SK-MEL-5 (cell line): ENCODE measurements at places on chromosomes 1 and 21.

GRCh38 chr1:29712284-29712651 lies 475.9 kb downstream of the PTPRU start:
- DNase-seq, result no peak

DNA sequence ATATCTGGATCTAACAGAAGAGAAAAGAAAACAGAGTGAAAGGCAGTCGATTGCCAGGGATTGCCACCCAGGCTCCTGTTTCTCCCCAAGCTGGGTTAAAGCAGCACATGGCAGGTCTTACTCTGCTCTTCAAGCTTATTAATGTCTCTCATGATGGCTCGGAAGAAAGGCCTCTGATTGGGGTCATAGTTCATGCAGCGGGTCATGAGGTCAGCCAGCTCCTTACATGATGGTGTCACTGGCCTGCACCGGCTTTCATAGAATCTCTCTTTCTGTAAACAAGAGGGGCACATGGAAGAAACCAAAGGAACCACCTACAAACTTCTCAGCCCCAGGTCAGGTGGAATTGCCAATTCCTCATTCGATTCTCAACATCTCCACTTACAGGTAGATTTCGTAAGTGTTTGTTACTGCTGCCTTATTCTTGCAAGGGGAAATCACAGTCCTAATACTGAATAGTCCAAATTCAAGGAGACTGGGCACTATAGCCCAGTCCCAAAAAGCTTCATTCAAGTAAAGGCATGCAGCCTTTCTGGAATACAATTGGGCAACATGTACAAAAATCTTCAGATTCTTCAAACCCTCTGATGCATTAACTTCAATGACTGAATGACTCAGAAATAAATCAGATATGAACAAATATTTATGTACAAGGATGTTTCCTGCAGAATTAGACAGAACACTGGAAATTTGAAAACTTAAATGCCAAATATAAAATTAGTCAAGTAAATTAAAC lies 96.6 kb downstream of the RAVER2 start:
- no peak for DNase-seq

DNA sequence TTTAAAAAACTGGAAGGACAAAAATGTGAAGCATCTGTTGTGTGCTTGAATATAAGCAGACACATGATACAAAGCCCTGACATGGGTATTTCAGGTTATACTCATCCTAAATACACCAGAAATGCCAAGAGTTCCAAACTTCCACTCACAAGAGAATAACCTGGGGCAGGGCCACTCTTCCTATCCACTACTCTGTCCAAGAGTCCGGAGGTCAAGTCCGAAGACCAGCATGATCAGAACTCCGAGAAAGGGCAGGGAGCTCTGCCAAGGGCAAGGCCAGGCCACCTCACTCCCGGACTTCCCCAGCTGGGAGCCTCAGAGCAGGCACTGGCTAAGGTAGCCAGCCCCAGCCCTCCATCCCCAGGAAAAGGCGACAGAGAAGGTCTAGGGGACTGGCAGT lies 37.5 kb downstream of the HLCS start:
- no peak for DNase-seq

GRCh38 chr1:25642574-25643108 lies 26.1 kb downstream of the MAN1C1 start:
- DNase-seq, result no peak

- DNase-seq, result no peak
Measured at GRCh38 chr1:98989556-98989907, 15.1 kb downstream of the PLPPR5 start.

GRCh38 chr1:93827128-93827527 lies 51.9 kb downstream of the DNTTIP2 start:
- DNase-seq, result no peak

- peak; percentile 37 for DNase-seq
Measured at GRCh38 chr21:34360488-34361241, 3.1 kb upstream of the KCNE2 start.

- no peak for DNase-seq
Measured at GRCh38 chr21:44018813-44019567, 6.9 kb downstream of the TRAPPC10 start.

DNA sequence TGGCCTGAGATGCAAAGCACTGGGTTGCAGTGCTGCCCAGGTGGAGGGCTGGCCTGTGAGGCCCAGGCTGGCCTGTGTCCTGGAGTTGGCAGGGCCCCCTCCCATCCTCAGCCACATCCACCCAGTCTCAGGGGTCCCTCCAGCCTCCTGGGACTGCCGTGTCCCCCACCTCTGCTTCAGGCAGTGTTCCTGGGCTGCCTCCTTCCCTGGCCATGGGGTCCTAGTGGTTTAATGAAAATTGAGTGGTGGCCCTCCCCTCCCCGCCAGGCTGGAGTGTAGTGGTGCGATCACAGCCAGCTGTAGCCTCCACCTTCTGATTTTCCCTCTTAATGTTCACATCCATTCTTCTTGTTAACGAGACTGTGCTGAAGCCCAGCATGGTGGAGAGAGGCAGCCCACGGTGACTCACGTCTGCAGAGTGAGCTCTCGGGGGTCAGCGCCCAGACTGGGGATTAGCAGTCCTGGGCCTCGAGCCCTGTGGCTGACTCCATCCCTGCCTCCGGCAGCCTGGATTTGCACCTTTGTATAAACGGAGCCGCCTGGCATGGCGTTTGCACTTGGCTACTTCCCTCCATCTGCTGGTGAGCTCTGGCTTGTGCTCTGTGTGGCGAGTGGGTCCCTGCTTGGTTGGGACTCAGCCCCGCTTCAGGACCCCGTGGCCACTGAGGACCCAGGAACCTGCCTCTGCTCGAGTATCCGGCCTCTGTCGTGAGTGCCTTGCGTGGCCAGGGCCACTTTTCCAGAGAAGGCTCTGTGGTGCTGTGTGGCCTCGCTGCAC lies 6.9 kb downstream of the MIB2 start:
- DNase-seq, result no peak

DNA sequence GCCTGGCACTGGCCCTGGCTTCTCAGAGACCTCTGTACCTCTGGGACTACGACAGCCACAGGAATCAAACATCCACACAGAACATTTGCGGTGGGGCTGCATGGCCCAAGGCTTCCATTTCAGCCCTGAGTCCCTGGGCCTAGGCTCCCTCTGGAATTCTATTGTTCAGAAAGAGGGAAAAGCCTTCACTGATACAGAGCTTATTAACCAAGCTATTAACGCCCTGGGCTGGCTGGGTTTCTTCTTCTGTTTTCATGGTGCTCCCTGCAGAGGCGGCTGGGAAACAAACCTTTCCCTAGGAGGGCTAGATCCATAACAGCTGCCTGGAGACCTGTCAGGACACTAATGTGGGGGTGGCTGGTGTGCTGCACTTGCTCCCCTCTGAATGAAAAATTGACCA lies 88.2 kb downstream of the KAZN start:
- no peak for DNase-seq

DNA sequence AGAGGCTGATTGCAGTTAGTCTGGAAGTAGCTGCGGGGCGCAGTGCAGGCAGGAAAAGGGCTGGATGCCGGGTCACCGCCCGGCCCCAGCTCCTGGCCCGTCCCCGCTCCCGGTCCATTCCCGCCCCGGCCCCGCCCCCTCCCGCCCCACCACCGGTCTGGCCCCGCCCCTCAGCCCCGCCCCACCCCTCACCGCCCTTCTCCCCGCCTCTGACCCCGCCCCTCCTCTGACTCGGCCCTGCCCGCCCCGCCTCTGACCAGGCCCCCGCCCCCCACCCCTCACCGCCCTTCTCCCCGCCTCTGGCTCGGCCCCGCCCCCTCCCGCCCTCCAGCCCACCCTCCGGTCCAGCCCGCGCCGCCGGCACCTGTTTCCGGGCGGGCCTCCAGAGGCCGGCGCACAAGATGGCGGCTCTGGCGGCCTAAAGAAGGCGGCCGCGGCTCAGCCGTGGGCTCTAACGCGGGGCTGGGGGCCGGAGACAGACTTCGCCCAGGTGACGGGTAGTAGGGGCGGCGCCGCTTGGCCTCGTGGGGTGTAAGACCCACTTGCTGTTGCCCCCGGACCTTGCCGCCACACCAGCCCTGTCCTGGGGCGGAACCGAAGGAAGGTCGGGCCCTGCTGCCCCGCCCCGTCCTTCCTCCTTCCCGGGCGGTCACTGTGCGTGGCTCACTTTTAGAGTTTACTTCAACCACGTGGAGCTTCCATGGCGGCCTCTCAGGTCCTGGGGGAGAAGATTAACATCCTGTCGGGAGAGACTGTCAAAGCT lies at the start of gene UBIAD1:
Gene UBIAD1, plus strand, starts transcription at position 367 of the 763 bp plus-strand sequence. Its CDS starts 334 bp downstream, at position 701.
- DNase-seq, result peak; percentile 79

- no peak for DNase-seq
Measured at GRCh38 chr1:107058245-107059032, 2.0 kb downstream of the PRMT6 start.

DNA sequence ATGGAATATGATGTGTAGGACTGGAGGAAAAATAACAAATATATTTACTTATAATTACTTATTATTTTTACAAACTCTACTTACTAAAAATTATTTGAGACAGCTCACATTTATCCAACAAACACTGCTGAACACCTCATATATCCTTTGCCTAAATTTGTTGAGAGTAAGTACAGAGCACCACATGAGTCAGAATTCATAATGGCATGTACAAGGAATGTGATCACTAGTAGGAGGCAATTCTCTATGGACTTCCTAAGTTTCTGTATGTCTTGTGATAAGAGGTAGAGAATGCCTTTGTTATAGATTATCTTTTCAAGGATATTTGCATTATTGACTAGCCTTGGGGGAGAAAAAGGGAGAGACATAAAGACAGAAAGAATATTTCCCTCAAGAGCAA lies 8.2 kb upstream of the ST6GALNAC3 start:
- no peak for DNase-seq

DNA sequence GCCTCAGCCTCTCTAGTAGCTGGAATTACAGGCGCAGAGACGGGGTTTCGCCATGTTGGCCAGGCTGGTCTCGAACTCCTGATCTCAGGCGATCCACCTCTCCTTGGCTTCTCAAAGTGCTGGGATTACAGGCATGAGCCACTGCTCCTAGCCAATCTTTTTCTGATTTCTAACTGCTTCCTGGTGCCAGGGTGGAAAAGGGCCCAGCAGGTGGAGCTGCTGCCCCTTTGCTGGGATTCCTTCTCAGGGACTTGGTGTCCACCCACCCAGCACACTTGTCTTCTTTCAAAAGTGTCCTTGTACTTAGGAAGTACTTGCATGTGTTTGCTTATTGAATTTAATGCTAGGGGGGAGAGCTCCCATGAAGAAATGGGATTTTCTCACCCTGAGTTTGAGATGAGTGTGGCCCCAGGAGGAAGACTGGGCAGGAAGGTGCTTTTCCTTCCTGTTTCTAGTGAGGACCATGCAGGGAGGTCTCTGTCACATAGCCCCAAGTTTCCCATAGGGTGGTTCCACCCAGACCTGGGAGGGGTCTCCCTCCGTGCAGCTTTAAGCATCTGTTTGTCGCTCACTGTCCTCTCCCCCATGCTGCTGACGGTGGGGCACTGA lies 14.2 kb downstream of the UTP11 start:
- peak; percentile 78 for DNase-seq
